ENCODE measurements at places on chromosomes 11 and 22.

DNA sequence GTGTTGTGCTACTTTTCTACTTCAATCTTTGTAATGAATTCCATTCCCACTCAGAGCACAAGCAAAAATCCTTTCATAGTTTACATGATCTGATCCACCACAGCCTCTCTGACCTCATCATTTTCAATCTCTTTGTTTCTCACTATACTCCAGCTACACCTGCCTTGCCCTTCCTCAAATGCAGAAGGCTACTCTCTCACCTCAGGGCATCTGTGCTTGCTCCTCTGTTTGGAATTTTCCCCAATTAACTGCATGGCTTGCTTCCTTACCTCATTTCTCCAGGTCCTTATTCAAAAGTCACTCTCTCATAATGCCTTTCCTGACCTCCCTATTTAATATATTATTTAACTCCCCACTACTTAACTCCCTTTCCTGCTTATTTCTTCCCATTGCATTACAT, 100.6 kb upstream of the OLFML1 start:
- no peak for DNase-seq

GRCh38 chr11:128375961-128376360, 211.4 kb downstream of the ETS1 start:
- DNase-seq: no peak

- no peak for DNase-seq
These were observed 59.8 kb upstream of the NAV2 start for GRCh38 chr11:19652623-19653375.

DNA sequence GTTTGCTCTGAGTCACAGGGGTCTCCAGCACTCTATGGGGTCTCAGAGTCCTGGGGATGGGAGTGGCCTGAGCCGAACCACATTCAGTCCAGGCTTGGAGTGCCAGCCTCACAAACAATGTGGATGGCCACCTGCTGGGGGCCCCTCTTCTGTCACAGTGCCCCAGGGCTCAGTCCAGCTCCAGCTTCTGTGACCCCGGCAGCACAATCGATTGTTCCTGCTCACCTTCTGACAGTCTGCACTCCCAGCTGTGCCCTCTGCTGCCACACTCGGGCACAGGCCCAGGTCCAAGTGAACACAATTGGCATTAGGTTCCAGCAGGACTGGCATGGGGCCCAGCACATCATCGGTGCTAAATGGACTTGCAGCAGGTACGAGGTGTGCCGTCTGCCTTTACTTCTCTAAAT, 84.8 kb downstream of the TP53I11 start:
- no peak for DNase-seq

GRCh38 chr22:33565580-33565995, 354.7 kb downstream of the LARGE1 start:
- DNase-seq: no peak

- no peak for DNase-seq
These were observed 13.4 kb downstream of the LGR4 start for GRCh38 chr11:27459191-27459590.

DNA sequence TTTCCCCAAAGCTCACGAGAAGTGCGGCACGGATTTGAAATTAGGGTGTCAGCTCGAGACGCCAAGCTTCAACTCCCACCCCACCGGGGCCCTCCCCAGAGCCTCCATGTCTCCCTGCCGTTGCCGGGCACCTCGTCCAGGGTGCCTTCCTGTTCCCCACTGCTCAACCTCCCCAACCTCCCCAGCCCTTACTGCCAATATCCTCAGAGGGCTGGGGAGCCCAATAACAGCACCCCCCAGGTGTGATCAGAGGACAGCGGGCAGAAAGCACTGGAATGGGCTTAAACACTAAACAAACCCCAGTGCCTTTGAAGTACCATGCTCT, 1336.4 kb downstream of the TBC1D22A start:
- DNase-seq: no peak

DNA sequence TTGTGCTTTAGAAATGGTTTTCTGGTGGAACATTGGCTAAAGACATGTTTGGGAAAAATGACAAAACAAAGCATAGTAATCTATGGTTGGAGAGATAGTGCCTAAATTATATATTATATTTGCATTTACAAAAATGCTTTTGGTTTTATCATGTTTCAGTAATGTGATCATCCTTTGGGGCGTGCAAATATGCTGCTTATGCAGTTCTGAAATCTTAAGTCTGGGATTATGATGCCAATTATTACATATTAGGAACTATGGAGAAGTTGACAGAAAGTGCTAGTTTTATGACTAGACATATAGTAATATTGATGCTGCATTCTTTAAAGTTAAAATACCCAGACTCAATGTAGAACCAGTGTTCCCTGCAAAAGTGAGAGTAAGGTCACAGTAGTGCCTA, 655.0 kb downstream of the METTL15 start:
- no peak for DNase-seq

DNA sequence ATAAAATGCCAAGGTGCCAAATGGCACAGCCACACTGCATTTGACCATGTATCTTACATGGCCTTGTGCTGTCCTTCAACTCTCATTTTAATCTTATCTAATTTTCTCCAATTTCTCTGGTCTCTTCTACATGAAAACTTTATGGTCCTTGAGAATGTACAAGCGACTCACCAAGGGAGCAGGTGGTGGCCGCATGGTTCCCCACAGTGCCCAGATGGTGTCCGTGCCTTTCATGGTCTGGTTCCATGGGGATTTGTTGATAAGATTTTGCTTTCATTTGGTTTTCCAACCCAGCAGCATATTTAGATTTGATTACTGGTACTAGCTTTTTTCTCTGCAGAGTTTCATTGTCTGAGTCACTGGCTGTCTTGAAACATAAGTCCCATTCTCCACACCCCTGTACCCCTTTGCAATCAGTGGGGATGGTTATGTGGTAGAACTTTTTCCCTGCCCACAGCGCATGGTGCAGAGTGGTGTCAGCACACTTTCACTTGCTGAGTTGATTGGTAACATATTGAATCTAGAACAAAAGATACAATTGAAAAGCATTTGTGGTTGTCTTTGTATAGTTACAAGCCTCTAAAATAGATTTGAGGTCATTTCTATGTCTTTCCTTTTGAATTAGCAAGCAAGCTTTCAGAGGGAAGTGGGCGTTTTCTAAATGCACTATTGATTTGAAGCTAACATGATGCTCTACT, 24.1 kb downstream of the ZNRF3 start:
- DNase-seq: no peak

DNA sequence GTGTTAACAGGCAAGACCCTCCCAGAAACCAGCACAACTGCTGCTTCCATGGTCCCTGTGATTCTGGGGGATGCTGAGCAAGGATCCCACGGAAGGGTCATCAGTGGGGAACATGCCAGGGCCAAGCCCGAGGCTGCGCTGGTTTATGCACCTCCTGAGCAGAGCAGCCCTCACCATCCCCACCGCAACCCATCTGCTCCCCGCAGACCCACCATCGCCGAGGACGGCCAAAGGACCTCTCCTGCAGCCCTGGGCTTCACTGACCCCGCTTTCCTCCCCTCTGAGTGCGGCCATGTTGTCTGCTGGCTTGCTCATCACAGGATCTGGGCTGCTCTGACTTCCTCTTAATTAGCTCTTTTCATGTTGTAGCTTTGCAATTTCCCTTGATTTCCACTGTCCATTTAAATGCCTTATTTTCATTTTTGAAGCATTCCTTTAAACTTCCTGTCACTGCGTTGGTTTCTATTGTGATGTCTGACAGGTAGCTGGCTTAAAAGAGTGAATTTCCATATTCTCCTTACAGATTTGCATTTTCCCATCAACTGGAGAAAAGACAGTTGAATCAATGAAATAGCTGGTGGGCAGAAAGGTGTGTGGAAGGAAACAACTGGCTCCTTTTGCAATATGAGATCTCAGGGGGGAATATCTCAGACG, 14.9 kb downstream of the TP53AIP1 start:
- no peak for DNase-seq

DNA sequence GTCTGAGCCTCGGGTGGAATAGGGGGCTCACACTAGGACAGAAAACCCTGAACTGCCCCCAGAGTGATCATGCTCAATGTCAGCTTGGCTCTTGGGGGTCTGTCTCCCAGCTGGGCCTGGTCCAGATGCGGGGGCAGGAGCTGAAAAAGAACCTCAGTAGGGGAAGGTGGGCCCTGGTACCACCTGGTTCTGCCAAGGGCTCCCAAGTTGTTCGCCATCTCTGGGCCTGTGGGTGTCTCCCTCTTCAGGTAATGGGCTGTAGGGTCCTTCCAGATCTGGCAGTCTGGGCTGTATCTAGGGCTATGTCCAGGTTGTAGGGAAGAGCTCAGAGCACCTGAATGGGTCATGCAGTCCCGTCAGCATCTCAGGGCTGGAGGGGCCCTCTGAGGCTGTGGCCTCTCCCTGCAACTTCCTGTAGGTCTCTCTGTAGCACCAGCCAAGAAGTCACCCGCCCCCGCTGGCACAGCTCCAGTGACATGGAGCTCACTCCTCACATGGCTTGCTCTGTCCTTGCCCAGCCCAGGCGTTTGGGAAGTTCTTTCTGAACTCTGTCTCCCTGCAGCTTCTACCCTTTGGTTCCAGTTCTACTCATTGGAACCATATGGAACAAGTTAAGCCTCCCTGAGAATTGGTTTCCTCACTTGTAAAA, 33.0 kb upstream of the SOX10 start:
- no peak for DNase-seq

DNA sequence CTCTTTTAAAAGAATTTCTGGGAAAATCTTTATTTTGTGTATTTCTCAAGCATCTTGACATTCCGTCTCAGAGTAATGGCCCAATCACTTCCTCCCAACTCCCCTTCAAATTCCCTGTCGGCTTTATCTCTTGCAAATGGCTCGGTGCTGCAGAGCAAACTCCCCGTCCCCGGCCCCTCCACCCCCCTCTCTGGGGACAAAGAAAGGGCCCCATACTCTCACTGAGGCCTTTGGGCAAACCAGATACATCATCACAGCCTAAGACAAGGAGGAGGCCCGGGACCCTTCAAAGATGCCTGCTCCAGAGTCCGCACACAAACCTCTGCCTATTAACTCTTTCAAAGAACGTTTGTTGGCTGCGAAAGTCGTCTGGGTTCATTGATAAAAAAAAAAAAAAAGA, 3.9 kb upstream of the SMIM38 start:
- DNase-seq: no peak

GRCh38 chr11:76639621-76640020, 30.9 kb downstream of the LRRC32 start:
- DNase-seq: no peak

DNA sequence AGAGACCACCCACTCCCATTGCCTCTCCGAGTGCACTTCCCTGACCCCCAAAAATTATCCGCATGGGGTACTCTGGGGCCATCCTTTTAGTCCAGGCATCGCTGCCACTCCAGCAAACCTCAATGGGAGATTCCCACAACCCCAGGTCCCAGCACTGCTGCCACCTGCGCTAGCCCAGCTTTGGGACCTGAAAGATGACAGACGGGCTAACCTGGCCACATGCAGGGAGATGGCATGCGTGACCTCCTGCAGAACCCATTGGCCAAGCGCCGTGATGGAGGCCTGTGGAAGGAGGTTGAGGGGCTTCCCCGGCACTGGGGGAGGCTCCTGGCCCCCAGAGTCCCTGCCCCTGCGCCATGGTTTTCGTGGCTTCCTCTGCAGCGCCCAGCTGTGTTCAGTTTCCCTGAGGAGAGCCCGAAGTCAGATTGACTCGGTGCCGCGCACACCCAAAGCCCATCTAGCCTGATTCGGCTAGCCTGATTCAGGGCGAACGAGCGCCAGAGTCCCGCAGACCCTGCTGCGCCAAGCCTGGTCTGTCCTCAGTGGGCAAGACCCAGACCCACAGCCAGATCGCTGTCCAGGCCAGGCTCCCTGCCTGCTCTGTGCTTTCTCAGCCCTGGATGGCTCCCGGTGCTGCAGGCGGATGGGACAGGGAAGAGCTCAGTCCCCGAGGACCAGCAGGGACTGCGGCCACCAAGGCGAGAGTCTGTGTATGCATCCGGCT, 751 bp upstream of the WNT7B start:
- no peak for DNase-seq

DNA sequence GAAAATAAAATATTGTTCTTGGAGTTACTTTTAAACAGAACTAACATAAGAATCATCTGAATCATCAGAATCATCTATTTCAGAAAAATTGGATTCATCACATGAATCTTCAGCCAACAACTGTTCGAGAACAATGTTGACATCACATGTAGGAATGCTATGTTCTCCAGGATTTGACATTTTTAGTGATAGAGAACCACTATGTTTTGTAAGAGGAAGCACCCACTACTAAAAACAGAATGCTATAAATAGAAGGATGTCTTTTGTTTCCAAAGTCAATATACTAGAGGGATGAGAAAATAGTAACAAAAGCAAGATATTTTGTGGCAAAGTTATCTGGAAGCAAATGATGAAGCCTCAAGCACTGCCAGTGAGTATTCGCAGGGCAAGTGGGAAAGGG, 263.4 kb upstream of the DDI1 start:
- no peak for DNase-seq

GRCh38 chr11:69402251-69402887, 79.1 kb upstream of the LINC01488 start:
- DNase-seq: no peak

GRCh38 chr11:33874910-33875490, 16.9 kb downstream of the LMO2 start:
- no peak for DNase-seq

- DNase-seq: no peak
These were observed 2.8 kb downstream of the NUDT8 start for GRCh38 chr11:67626970-67627369.

GRCh38 chr11:44261800-44262591, 47.9 kb downstream of the ALX4 start:
- DNase-seq: no peak

- DNase-seq: no peak
These were observed 47.8 kb downstream of the PPFIBP2 start for GRCh38 chr11:7561562-7561961.

- no peak for DNase-seq
These were observed 3.9 kb downstream of the CBL start for GRCh38 chr11:119210050-119210449.

- no peak for DNase-seq
These were observed 67.3 kb downstream of the IMMP1L start for GRCh38 chr11:31442086-31442485.

GRCh38 chr11:75790986-75791385, 22.4 kb downstream of the DGAT2 start:
- DNase-seq: no peak

DNA sequence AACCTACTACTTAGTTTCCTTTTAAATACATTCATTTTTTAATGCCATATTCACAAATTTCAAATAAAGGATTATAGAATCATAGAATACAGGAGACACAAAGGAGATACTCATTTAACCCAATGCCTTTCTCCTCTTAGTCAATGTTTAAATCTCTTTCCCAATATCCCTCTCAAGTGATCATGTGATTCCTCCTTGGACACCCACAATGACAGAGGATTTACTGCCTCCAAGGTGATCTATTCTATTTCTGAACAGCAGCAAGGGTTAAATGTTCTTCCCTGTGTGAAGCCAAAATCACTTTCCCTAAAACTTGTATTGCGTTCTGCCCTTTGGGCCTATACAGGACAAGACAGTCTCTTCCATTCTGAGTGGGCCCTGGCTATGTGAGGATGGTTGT, 73.3 kb upstream of the PICALM start:
- DNase-seq: no peak

GRCh38 chr11:69381681-69382130, 87.8 kb downstream of the MYEOV start:
- DNase-seq: no peak

Data from effector CD4-positive, alpha-beta T cell (primary cell).